Bronchial epithelial cell (primary cell): ENCODE measurements at places on chromosomes 5 and 9. TPM values are rescaled to one million over a fixed set of nuclear protein-coding genes. Genes with fewer than 3 reads are reported as not detected.

SNCB gene
- not detected in 2 replicates for total RNA-seq

ABLIM3 gene
- 3.7 and 7.2 TPM in 2 replicates for total RNA-seq

PLAC8L1 gene
- 0.38 and 0.53 TPM in 2 replicates for total RNA-seq

GTF3C5 gene
- 29.7 and 31.4 TPM in 2 replicates for total RNA-seq

- peak; percentile 97 for DNase-seq
Measured at GRCh38 chr5:97838214-97838613, 655.2 kb upstream of the RIOK2 start.

GRCh38 chr5:143148771-143149170 lies 254.7 kb downstream of the NR3C1 start:
- peak; percentile 78 for DNase-seq

- DNase-seq = no peak
Measured at GRCh38 chr5:124724357-124725039, 21.9 kb downstream of the ZNF608 start.

DNA sequence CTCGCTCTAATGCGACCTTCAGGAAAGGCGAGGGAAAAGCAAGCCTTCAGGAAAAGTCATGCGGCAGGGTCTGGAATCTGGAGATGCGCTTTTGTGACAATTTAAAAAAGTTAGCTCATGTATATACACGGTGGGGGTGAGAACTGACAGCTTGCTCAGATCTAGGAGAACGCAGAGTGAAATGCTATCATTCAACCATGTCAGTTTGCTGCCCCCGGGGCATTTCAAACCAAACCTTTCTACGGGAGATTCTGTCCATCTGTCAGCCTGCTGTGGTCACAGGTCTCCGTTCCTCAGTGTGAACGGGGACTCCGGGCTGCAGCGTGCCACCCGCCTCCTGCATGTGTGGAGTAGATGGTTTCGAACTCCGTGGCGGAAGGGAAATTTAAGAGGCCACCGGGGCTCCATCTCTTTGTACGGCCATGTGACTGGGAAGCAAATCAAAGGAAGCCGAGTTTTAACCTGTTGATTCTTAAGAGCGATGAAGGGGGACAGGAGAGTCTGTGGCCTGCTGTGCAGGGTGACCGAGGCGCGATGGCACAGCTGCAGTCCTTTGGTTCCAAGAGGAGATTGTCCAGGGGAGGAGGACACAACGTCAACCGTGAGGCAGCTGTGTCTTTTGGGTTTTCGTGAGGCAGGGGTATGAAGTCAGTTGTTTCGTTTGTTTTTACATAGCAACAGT lies 45.9 kb downstream of the OTULIN start:
- no peak for DNase-seq

- no peak for DNase-seq
Measured at GRCh38 chr5:157454273-157454672, 5.7 kb upstream of the NIPAL4 start.

DNA sequence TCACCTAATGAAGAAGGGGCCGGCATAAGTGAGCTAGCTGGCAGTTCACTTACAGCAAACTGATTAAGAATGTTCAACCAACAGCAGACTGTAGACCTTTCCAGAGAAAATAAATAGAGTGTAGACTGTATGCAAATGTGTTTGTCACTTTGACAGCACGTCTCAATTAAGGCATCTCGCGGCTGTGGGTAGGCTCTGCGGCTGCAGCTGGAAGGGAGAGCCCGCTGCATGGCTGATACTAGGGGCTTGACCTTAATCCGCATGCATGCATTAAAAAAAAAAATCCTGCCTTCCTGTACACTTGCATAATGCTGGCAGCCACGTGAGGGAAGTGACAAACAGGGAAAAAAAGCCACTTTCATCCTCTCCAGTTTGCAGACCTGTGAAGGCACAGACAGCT lies 82.3 kb downstream of the CRB2 start:
- DNase-seq = no peak

- no peak for DNase-seq
Measured at GRCh38 chr5:6747103-6747502, 33.9 kb downstream of the TENT4A start.

GRCh38 chr5:135539430-135540005 lies 3.8 kb upstream of the NEUROG1 start:
- no peak for DNase-seq

GRCh38 chr5:58854441-58854840 lies 271.6 kb downstream of the RAB3C start:
- no peak for DNase-seq

- no peak for DNase-seq
Measured at GRCh38 chr5:35248843-35249780, 18.8 kb upstream of the PRLR start.

DNA sequence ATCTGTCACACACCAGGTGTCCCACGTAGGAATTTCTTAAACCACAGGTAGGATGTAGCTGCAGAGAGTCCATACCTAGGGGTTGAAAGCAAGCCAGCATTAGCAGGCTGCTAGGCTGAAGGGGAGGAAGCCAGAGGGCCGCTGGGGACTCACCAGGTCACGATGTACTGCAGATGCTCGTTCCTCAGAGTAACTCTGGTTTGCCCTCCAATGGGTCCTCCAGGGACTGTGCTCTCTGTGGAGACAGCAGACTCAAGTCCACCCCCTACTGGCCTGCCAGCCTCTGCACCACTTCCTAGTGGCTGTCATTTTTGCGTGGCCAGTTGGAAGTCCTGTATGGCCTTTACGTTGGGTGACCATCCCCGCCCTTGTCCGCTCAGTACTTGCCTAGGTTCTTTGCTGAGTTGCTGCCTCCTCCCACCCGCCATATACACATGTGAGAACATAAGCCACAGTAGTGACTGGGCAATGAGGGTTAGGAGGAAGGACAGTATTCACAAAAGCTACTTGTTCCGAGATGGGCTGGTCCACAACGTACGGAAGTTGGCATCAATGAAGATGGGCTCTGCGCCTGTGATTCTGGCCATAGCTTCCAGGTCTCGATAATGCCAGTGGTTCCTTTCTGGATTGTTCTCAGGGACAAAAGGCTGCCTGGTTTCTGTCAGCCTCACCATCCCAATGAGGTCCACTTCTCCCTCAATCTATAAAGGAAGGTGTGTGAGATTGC lies 4.1 kb downstream of the RPL7A start:
- DNase-seq = peak; percentile 70

DNA sequence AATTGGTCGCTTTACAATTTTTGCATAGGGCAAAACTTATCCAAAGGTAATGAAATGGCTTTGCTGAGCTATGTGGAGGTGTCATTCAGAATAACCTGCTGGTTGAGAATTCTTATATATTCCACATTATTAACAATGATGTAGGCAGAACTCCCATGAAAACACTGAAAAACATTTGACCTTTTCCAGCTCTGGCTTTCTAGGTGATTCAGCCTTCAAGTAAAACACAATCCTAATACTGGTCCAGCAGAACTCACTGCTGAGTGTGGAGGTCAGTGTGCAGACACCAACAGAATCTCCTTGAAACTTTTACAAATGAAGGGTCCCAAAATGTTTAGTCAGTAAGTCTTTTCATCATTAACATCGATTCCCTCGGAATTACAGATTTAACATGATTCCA lies 162.0 kb upstream of the EFNA5 start:
- no peak for DNase-seq

GRCh38 chr5:68191083-68191791 lies 24.3 kb upstream of the PIK3R1 start:
- no peak for DNase-seq

DNA sequence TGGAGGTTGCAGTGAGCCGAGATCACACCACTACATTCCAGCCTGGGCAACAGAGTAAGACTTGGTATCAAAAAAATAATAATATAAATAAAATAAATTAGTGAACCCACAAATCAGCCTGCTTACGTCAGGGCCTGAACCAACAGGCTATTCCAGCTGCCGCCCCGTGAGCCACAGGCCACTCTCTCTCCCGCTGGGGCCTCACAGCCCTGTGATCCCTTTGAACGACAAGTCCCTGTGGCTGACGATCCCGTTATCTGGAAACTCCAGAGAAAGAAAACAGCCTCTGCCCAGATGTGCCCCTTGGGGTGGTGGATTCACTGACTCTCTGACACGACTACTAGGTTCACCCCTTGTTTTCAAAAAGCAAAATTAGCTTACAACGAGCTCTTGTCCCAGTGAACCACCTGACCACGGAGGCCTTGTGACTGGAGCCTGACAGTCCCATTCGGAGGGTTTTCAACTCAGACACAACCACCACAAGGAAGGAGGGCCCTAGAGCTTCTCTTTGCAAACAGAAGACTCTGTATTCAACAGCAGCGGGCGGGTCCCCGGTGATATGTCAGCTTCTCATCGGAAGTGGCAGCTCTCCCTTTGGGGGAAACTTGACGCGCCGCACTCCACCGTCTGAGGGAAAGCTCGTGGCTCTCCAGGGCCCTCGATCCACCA lies 4.4 kb upstream of the DIPK1B start:
- DNase-seq = no peak

- DNase-seq = no peak
Measured at GRCh38 chr9:75228893-75229292, 140.6 kb downstream of the OSTF1 start.

GRCh38 chr9:89149726-89150125 lies 28.9 kb downstream of the SHC3 start:
- peak; percentile 82 for DNase-seq

DNA sequence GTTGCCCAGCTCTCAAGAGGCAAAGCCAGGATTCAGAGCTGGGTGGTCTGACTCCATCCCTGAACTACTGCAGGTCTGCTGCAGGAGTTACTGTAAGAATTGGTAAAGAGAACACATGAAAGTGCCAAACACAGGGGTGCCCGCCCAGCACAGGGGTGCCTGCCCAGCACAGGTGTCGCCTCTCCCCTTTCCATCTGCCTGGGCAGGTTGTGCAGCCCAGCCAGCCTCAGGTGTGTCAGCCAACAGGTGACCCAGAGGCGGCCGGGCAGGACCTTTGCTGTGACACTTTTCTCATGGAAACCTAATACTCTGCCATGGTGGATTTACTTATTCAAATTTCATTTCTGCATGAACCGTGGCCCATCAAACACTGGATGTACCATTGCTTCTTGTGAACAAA lies 289.7 kb upstream of the IRX4 start:
- no peak for DNase-seq

- DNase-seq = peak; percentile 98
Measured at GRCh38 chr5:142981886-142982820, 212.0 kb downstream of the ARHGAP26 start.

- no peak for DNase-seq
Measured at GRCh38 chr5:114948363-114948762, 221.3 kb downstream of the TRIM36 start.

- no peak for DNase-seq
Measured at GRCh38 chr5:17021602-17021932, 85.5 kb upstream of the MYO10 start.
